Left cardiac atrium (tissue), 4 donors: ENCODE measurements at places on chromosomes 4 and X. TPM values are rescaled to one million over a fixed set of nuclear protein-coding genes. Genes with fewer than 3 reads are reported as not detected.

DNA sequence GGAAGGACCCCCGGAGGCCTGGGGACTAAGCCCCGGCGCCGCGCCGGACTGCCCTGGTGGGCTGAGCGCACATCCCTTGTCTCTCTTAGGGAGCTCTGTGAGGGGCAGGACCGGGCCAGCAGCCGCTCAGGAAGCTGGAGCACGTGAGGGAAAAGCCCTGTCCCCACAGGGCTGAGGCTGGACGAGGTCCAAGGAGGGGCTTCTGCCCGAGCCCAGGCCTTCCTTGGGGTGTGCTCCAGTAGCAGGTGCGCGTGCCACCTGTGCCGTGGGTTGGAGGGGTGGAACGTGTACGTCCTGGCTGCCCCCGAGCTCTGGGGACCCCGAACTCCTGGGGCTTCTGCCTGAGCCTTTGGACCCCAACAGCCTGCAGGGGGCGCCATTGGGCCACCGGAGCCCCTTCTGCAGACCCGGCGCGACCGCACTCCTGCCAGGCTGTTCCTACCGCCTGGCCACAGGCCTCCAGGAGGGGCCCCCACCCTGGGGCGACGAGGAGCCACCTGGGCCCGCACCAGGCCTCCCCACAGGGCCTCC lies 27.2 kb downstream of the TACC3 start:
- DNase-seq = peak; percentile 82

GRCh38 chr4:73434311-73434710 lies 1.7 kb upstream of the AFP start:
- DNase-seq = no peak

FGA gene
- total RNA-seq = 0.47 TPM

GRCh38 chr4:38152721-38153386 lies 192.7 kb downstream of the PTTG2 start:
- DNase-seq = no peak

GRCh38 chr4:81213671-81214070 lies 1.4 kb downstream of the PRKG2 start:
- DNase-seq = no peak

- DNase-seq = no peak
These were observed 140.0 kb downstream of the NPFFR2 start for GRCh38 chr4:72171761-72172160.
